ENCODE measurements at places on chromosomes 3 and 15.

- no peak for DNase-seq
Measured at GRCh38 chr15:52789601-52790168, 451 bp downstream of the ONECUT1 start.

DNA sequence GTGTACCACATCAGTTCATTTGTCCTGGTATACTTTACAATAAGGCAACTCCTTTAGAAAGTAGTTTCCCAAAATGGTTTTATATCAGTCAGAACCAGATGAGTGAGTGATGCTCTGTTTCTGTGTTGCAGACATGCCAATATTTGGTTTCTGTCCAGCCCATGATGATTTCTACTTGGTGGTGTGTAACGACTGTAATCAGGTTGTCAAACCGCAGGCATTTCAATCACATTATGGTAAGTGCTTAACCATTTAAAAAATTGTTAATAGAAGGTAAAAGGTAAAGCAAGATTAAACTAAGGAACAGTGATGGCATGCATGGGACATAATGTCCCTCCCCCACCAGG, 40.0 kb upstream of the SCAANT1 start:
- peak; percentile 39 for DNase-seq

- no peak for DNase-seq
Measured at GRCh38 chr15:50190166-50190570, 8.2 kb downstream of the SLC27A2 start.

GRCh38 chr15:98728082-98728810, 79.9 kb downstream of the IGF1R start:
- DNase-seq: no peak

DNA sequence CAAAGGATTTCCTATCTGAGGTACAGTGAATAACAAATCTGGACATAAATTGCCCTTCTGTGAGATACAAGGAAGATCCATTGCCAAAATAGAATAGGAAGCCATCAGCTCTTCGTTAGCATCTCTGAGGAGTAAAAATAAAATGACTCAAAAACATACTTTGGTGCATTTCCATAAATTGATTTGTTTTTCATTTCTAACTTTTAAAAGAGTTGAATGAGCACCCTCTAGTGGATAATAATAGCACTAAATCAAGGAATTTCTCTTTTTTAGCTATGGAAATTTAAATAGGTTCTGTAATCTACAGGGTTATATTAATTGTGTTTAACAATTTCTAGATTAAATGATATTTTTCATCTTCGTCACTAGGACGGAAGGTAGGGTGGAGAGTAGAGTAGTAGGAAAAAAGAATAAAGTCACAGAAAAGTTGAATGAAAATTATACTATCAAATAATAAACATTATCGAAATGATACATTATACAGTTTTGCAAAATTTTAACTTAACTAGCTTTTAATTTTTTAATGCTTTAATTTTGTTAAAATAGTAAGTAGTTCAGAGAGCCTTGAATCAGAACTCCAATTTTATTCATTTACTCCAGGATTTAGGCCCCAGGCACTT, 6.4 kb downstream of the NSUN3 start:
- DNase-seq: peak; percentile 15

- peak; percentile 66 for DNase-seq
Measured at GRCh38 chr3:182837855-182838454, 44.7 kb downstream of the ATP11B start.

- DNase-seq: no peak
Measured at GRCh38 chr15:60583194-60583593, 104.3 kb upstream of the ICE2 start.

- no peak for DNase-seq
Measured at GRCh38 chr15:101542306-101543025, 53.0 kb upstream of the PCSK6 start.
